ENCODE measurements at places on chromosomes 2 and 18. TPM values are rescaled to one million over a fixed set of nuclear protein-coding genes. Genes with fewer than 3 reads are reported as not detected.

Gene GPC1
- 1.7 TPM for total RNA-seq

Gene TDRD15
- total RNA-seq: not detected

- DNase-seq: peak; percentile 89
Observed at GRCh38 chr2:210476194-210477128, at the start of gene LANCL1. Gene LANCL1 (minus strand): TSS chr2:210476759. CDS start chr2:210476396, 363 bp downstream.

GRCh38 chr2:84435345-84436025 lies 23.6 kb downstream of the SUCLG1 start:
- no peak for DNase-seq

DNA sequence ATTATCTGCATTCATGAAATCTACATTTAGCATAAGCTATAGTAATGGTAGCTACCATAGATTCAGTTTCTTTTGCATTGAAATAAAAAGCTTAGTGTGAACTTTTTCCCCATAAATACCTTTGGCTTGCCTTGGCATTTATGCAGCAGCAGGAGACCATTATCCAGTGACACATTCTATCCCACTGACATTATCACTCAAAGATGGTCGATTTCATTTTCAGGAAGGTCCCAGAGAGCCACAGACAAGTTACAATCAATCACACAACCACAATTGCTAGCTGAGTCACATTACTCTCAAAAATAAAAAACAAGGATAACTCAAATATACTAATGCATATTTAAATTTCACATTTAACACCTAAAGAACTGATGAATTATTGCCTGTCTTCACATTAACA lies 512.7 kb upstream of the CDH2 start:
- DNase-seq: no peak
